ENCODE measurements at places on chromosomes 2 and 18.

GRCh38 chr18:49811151-49811938 lies 2.0 kb downstream of the ACAA2 start:
- no peak for DNase-seq

GRCh38 chr2:235498946-235499812 lies 5.3 kb downstream of the AGAP1 start:
- DNase-seq: no peak

DNA sequence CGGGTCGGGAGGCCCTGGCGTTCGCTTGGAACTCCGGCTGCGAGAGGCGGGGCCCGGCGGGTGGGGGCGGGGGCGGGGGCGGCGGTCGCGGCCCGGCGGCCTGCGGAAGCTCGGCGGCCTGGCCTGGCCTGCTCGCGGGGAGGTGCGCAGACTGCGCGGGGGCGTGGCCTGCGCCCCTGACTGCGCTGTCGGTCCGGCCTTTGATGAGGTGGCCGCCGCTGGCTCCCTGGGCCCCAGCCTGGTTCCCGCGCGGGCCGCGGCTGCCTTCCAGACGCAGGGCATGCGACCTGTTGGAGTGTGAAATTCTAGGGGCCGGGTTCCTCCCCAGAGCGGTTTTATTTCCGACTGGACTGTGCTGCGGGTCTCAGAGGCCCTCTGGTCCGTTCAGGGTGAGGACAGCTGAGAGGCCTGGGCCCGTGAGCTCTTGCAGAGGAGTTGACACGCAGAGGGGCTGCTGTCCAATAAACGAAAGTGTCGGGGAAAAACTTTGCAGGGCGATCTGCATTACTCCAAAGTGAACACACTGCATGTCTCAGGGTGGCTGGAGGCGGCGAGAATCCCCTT lies 629 bp downstream of the NRBP1 start:
- peak; percentile 70 for DNase-seq

GRCh38 chr2:222610746-222611145 lies 45.1 kb downstream of the FARSB start:
- DNase-seq: no peak

DNA sequence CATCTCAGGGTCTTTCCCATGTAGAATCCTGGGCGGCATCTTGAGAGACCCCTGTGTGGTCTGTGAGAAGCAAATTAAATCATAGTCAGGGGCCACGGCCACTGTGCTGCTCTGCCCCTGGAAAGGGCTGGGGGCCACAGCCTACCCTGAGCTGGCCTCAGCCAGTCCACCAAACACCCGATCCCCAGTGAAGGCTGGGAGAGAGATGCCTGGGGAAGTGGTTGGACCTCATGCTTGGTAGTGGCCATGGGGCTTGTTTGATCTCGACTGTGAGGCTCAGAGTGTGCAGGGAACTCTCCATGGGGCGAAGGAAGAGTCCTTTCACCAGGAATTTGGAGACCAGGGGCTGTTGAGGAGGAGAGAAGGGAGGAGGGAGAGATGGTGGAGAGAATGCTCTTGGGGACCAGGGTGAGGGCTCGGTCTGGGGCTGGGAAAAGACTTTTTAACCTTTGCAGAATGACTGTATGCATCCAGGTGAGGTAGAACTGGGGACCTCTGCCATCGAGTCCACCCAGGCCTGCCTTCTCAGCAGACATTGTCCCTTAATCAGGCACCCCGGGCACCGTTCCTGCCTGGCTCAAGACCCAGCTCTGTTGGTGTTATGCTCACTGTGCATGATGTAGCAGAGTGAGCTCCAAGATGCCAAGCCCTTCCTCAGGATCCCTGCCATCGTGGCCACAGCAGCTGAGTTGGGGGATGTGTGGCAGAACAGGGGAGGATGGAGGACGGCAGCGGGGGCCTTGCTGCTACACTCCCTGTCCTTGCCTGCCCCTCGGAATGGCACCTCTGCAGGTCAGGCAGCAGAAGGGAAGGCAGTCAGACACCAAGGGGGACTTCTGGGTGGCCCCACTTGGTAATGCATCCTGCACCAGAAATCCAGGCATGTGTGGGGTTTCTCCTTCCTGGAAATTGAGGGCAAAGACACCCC lies 249.9 kb downstream of the DYSF start:
- no peak for DNase-seq

GRCh38 chr2:233233618-233234230 lies 17.7 kb upstream of the ATG16L1 start:
- DNase-seq: no peak

DNA sequence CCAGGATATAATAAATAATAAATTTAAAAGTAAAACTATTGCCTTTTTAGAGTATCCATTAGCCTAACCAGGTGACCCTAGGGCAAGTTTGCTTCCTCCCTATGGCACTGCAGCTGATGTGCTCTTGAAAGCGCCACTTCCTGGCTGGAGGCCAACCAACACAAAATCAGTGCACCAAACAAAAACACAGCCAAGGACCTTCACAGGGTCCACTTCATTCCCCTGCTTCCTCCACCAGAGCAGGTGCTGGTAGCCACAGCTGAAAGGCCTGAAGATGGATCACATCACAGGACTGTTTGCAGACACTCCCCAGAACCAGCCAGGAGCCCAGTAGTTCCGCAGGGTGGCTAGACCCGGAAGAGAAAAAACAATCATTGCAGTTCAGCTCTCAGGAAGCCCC lies 108.8 kb downstream of the TWIST2 start:
- no peak for DNase-seq
